ENCODE measurements at places on chromosomes 16 and 17. TPM values are rescaled to one million over a fixed set of nuclear protein-coding genes. Genes with fewer than 3 reads are reported as not detected.

DNA sequence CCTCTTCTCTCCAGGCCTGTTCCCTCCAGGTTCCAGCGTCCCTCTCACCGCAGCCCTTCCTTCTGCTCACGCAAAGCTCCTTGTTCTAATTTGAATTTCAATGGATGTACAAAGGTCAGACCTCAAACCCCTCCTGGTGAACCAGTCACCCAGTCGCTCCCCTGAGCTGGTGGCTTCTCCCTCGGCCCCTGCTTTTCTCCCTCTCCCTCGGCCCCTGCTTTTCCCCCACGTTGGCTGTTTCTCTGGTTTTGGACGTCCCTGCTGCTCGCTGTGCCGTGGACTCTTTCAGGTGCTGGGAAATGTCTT, 8.6 kb upstream of the MSLN start:
- no peak for DNase-seq

The ALDH3A1 gene
- total RNA-seq = 0.47 TPM

GRCh38 chr16:74296104-74296431, 546 bp upstream of the PSMD7 start:
- DNase-seq = no peak

GRCh38 chr16:84677849-84678248, 22.0 kb upstream of the USP10 start:
- DNase-seq = no peak

The ADAD2 gene
- total RNA-seq = 1.5 TPM

Measured in activated naive CD8-positive, alpha-beta T cell treated with anti-CD3 and anti-CD28 coated beads for 36 hours (primary cell).